ENCODE measurements at places on chromosomes 6 and 20.

DNA sequence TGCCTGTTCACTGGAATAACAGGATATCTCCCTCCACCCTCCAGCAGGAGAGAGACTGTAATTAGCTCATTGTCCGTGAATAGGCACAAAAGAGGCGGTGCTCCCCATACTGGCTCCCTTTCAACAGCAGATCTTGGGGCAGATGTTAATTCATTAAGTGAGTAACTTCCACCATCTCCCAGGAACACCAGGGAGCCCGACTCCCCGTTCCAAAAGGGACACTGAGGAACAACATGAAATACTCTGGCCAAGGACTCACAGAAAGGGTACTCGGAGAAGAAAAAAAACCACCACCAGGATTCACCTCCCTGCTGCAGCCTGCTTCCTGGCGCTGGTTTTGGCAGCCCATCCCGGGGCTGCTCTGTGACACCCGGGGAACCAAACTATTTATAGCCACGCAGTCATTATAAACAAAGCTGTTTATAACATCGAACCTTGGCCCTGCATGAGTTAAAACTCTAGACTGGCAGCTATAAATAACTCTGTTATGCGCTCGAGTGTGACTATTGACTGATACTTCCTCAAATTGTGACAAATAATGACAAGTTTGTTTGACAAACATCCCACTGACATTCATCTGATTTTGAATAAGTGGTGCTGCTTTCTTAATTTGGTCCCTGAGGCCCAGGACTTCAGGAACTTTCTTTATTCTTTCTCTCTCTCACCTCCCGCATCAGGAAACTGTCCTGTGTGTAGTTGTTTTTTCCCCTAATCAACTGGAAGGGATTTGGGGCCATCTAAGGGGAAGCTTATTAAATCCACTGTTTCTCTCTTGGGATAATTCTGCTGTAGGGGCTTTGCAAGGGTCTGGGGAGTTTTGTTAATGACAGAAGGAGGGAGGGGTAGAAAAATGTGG is 521.6 kb downstream of the CD83 start:
- no peak for DNase-seq

- DNase-seq: no peak
These were observed 110.4 kb downstream of the SYCP2 start for GRCh38 chr20:59823030-59823423.

DNA sequence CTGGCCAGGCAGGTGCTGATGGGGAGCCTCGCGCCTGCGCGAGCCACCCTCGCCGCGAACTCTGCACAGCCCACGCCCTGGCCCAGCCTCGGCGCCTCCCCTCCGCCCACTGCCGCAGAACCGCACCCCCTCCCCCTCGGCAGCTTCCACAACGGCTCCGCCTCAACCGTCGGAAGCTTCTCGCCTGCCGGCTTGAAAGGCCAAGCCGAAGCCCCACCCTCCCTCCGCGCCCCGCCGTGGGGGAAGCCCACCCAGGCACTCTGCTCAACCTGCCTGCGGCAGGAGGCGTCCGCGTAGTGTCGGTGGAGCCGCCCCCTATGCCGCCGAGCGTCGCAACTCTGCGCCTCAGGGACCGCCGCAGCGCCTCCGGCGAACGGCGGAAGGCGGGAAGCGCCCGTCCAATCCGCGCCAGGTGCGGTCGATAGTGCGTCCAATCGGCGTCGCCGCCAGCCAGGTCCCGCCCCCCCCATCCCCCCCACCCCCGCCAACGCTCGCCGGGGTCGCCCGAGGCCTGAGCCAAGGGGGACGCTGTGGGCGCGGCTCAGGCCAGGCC is at the start of gene SYCP2:
Gene SYCP2, minus strand, starts transcription at position 342 of the 553 bp plus-strand sequence. CDS start 11,224 bp downstream, outside the sequence.
- DNase-seq: peak; percentile 67

GRCh38 chr20:6707321-6707831 is 60.1 kb upstream of the BMP2 start:
- no peak for DNase-seq

- no peak for DNase-seq
These were observed 28.9 kb downstream of the TBC1D7 start for GRCh38 chr6:13299403-13299821.

- DNase-seq: no peak
These were observed 589.7 kb downstream of the CBLN4 start for GRCh38 chr20:55415567-55416142.

GRCh38 chr6:160115421-160115820 is 6.2 kb upstream of the SLC22A1 start:
- no peak for DNase-seq

GRCh38 chr20:10658051-10658823 is 15.6 kb downstream of the JAG1 start:
- DNase-seq: no peak

- no peak for DNase-seq
These were observed 15.5 kb upstream of the CARMIL1 start for GRCh38 chr6:25263657-25264056.

DNA sequence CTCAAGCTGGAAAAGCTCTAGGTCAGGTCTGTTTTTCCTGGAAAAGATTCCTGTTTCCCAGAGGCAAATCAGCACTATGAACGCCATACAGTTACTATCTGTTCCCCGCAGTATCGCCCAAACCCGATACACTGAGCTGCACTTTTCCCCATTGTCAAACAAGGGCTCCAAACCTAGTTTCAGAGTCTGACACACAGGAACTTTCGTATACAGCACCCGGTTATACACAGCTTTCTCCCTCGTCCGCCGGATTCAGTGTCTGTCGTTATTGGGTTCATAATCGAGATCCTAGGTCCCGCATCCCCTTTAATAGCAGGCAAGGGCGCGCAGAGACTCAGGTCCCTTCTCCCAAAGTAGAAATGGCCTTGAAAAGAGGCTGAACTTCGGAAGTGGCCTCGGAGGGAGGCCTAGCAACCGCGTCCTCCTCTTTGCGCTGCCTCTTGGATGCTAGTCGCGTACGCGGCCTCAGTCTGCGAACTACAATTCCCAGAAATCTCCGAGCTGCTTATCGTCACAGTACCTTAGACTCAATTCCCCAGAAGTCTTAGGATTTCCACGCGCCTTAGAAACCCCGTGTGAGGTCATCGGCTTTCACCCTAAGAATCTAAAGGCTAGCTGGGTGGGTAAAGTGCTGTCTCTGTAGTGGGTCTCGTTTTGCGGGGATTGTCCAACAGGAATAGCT is 34.2 kb downstream of the ZNF391 start:
- no peak for DNase-seq

DNA sequence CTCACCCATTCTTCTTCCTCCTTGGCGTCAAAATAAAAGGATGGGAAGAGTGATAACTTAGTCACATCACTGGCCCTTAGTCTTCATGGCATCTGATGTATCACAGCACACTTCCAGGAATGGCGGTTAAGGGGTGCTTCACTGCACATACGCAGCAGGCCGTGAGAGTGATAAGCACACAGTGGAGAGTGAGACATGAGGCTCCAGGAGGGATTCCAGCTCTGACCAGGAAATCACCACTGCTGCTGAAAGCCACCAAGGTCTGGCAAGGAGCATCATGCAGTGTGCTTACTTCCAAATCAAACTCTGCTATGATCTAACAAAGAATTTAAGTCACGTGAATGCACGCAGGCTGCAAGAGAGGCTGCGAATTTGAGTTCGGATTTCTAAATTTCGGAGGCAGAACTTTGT is 62.4 kb downstream of the ARID1B start:
- DNase-seq: no peak

GRCh38 chr20:56628873-56629463 is at the start of gene TFAP2C:
Gene TFAP2C, plus strand, starts transcription at chr20:56629306. Its CDS starts 239 bp downstream, at chr20:56629545.
- DNase-seq: peak; percentile 12

DNA sequence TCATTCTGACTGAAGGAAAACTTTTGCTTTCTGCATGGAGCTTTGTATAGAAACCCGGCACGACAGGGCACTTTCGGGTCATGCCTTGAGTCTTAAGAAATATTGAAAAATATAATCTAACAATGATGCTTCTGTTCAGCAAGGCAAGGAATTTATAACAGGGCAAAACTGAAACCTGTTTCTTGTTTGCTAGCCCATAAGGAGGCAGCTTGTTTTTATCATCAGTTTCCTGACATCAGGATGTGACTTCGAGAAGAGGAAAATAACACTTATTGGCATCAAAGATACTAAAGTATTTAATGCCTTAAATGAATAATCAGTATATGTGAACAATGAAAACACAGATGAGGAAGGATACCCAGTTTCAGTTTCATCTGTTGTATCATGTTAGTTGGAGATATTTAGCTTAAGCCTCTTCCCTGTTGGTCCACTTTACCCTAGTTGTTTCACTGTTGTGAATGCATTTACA is 146.5 kb downstream of the CDKAL1 start:
- no peak for DNase-seq

DNA sequence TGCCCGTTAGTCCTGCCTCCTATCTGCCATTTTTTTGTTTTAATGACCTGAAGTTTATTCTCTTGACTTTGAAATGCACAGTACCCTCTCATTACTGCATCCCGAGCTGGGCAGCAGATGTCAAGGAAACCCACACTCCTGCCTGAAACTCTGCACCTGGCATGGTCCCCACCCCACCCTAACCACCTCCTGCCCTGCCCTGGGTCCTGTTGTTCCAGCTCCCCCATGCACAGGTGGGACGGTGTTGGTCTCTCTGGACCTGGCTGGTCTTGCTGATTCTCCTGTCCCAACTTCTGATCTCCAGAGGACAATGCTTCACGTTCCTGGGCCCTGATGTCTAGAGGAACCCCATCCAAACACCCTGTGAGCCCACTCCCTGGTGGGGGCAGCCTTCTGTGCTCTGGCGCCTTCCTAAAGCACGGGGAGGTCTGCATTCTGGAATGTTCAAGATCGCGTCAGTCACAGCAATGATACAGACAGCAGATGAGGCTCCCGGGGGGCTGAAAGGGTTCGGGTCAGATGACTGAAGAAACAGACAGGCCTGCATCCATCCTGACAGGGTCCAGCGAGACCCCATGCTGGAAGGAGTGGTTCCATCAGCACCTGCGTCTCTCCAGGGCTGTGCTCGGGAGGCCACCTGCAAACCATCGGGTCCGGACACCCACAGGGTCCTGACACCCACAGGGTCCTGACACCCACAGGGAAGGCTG is 73.6 kb downstream of the ERMARD start:
- DNase-seq: no peak

- no peak for DNase-seq
These were observed 367.0 kb upstream of the MARCKS start for GRCh38 chr6:113489952-113490746.

- DNase-seq: no peak
These were observed 3.0 kb downstream of the WFDC5 start for GRCh38 chr20:45111799-45112471.

DNA sequence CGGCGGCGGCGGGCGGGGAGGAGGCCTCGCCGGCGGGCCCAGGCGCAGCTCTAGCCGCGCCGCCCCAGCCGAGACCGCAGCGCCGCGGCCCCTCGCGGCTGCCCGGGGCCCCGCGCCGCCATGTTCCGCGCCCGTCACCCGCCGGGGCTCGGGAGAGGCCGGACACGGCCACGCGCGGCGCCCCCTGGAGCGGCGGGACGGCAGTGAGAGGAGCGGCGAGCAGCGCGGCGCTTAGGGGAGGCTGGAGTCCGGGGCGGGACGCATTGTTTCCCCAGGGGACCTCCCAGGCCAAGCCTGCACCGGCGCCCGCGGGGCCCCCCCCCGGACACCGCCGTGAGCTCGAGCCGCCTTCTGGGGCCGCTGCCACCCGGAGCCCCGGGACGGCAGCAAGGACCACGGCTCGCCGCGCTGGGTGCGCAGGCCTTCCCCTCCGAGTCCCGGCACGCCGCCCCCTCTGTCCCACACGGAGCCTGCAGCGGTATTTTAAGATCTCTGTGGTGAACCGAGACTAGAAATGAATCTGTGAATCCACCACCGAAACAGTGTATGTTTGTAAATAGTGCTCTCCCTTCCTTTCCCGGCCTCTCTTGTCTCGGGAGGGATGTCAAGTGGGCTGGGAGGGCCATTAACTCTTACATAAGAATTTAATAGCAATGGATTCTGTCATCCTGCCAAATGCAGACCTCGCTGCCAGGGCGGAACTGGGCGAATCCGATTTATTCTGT is 424 bp upstream of the KIF13A start:
- peak; percentile 32 for DNase-seq

GRCh38 chr6:28683945-28684538 is 158.4 kb downstream of the GPX5 start:
- DNase-seq: no peak

DNA sequence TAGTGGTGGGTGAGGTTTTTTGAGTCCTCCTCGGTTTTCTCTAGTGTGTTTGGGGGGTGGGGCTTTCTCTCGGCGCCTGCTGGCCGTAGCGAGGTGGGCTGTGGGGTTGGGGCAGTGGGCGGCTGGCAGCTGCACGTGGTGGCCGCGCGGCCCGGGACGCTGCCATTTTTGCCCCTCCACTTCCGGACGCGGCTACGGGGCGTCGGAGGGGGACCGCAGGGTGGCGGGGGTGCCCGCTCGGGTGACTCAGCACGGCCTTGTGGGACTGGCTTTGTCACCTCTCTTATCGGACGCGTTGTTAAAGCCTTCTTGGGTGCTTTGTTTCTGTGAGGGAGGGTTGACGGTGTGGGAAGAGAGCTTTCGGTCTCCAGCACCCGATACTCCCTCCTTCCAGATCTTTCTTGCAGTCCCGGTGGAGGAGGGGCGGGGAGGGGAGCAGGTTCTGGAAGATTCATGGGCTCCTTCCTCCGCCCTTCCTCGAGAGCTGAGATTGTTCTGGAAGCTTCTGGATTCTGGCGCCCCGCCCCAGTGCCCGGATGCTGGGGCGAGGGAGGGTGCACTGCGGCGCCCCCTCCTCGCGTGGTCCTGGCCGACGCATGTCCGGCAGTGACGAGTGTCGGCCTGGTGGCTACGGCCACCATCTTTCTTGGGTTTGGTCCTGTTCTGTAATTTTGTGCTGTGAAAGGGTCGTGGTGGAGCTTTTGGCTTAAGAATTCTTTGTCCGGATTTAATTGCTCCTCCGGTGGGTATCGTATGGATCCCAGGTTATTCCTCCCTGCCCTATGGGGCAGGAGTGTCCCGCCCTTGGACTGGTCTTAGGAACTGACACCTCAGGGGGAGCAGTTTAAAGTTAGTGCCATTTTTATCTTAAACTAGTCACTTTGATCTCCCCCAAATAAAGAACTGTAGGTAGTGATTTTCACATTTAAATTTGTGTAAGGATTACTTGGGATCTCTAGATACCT is 719 bp downstream of the HSP90AB1 start:
- DNase-seq: peak; percentile 90

DNA sequence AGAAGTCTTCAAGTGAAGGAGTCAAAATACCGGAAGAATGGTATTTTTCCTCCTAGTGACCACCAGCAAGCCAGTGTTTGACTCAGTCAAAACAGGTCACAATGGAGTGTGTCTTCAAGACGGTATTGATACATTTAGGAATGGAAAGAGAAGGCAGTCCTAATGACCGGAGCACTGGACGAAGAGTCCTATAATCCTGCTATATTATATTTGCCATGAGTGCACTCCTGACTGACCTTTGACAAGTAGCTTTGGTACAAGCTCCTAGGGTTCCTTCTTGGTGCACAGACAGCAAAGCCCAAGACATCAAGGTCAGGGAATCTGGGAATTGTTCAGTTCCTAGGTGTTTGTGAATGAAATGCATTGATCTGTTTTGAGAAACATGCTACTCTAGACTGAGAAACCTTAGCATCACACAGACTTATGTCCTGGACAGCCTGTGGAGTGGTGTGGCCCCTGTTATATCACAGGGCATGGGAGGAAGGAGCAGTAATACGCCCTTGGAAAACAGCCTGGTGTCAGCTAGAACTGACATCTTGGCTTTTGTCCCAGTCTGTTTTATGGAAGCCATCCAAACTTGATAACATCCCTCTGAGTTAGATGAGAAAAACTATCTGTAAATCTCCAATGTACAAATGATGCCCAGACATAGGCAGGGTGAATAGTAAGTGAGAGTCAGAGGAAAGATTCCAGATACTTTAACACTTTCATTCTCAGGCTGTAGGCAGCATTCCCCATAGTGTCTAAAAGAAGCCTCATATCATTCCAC is 18.5 kb downstream of the NOX3 start:
- no peak for DNase-seq

- no peak for DNase-seq
These were observed 169.0 kb downstream of the BACH2 start for GRCh38 chr6:90127595-90127994.

- no peak for DNase-seq
These were observed 153.2 kb downstream of the MAFB start for GRCh38 chr20:40535816-40536215.
